AG10803 (cell line): ENCODE measurements at places on chromosomes 16 and 17.

- no peak for DNase-seq
Measured at GRCh38 chr17:11916091-11916490, 81.2 kb downstream of the ZNF18 start.

- DNase-seq = no peak
Measured at GRCh38 chr16:10664720-10665126, 30.0 kb downstream of the TEKT5 start.

GRCh38 chr16:27700304-27700995 is 150.5 kb downstream of the KATNIP start:
- DNase-seq = peak; percentile 17

DNA sequence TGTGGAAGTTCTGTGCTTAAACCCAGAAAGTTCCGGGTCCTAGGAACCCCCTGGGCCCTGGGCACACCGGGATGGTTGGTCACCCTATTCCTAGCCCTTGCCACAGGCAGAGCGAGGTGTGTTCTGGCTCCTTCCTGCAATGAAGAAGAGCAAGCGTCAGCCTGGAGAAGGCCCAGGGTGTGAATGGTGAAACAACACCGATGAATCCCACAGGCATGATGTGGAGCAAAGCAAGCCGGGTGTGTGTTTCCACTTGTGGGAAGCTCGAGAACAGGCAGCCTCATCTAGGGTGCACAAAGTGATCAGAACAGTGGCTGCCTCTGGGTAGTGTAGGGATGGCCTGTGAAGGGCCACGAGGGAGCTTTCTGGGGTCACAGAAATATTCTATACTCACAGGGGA is 13.8 kb downstream of the KCNG4 start:
- peak; percentile 17 for DNase-seq

DNA sequence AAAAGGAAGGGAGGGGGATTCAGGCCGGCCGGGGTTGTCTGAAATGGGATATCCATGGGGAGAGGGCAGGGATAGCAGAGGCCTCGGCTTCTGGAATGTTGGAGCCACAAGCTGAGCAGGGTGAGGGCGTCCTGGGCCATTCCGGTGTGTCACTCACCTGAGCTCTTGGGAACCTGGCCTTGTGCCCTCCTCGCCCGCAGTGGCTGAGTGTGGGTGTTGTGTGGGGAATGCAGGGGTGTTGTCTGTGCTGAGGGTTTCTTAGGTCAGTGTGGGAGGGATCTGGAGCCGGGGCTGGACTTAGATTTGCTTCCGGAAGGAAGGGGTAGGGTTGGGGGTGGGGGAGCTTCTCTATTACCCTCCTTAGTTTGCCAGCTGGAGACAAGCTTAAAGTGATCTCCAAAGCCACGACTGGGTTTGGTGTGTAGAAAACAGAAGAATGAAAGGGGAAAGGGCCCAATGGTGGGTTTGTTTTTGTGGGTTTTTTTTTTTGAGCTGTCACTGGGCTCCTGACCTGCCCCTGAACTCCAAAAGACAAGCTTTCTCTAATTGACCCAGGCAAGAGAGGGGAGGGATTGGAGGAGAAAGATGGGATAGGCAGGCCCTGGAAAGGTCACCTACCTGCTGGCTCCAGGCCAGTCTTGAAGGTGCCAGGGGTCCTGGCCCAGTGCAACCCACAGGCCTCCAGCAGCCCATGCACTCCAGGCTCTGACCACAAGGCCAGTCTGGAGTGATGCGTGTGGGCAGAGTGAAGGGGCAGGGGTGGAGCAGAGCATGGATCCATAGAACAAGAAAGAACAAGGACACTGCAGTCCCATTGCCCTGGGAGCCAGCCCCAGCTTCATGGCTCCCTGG is at the start of gene SULT1A2:
Gene SULT1A2 (minus strand): TSS at position 211 of the 852 bp plus-strand sequence. CDS start 1,120 bp downstream, outside the sequence.
- no peak for DNase-seq

DNA sequence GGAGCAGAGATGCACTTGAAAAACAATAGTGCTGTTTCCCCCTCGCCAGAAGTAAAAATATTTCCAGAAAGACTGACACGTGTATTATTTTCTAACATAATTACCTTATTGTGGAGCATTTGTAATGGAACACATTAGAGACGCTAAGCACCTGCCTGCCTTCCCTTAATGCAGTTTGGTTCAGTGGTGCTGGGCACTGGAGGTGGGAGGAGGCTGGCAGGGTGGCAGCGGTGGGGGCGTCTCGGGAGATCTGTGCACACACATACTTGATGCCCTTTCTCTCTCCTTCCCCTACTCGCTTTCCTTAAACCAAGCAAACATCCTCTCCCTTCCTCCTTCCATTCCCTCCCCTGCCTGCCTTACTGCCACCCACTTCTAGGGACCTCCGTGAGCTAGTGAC is 156.6 kb upstream of the SDK2 start:
- DNase-seq = no peak

DNA sequence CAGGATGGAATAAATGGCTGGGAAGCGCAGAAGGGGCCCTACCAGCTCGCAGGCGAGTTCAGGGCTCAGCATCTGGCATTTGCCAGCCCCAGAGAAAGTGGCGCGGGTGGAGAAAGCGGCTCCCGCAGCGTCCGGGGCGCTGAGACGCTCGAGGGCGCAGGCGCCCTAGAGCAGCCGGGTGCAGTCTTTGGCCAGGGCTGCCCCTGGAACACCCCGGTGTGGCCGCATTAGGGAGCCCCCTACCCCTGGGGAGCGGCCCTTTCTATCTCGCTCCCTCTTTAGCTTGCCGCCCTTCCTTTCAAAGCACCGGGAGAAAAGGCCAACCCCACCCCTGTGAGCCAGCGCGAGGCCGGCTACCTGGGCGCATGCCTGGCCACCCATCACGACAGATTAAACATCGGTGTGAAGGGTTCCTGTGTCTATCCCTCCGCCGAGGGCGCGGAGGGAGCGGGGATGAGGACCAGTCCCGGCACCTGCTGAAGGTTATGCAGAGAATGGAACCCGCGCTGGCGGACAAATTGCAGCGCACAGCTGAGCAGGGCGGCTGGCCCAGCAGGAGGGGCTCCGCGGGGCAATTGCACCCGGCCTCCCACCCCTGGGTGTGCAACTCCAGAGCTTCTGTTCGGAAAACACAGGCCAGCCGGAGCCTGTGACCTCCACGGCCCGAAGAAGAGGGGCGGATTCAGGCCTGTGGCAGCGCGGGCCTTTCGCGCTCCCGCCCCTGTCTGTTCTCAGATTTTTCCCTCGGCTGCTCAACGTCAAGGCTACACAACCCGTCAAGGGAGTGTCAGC is 15.6 kb upstream of the FOXF1 start:
- DNase-seq = no peak

- DNase-seq = no peak
Measured at GRCh38 chr16:75012380-75013081, 13.7 kb downstream of the ZNRF1 start.

- DNase-seq = no peak
Measured at GRCh38 chr16:53428681-53429080, 5.6 kb upstream of the RBL2 start.

DNA sequence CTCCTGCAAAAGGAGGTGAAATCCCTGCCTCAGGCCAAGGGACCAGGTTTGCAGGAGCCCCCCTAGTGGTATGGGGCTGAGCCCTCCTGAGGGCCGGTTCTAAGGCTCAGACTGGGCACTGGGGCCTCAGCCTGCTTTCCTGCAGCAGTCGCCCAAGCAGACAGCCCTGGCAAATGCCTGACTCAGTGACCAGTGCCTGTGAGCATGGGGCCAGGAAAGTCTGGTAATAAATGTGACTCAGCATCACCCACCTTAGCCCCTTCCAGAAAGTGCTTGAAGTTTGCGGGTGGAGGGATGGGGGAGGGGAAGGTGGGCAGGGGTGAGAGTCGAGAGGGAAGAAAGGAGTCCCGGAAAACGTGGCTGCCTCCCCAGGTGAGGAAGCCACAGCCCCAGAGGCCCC is 2.1 kb downstream of the MC1R start:
- peak; percentile 30 for DNase-seq
